ENCODE measurements at places on chromosomes 2 and 18. TPM values are rescaled to one million over a fixed set of nuclear protein-coding genes. Genes with fewer than 3 reads are reported as not detected.

FSIP2 gene
- total RNA-seq, result 0.11 TPM

MAP3K19 gene
- total RNA-seq, result 3.2 TPM

LYG2 gene
- not detected for total RNA-seq

C2orf80 gene
- not detected for total RNA-seq

HOXD13 gene
- total RNA-seq, result not detected

ZNF385B gene
- 28.9 TPM for total RNA-seq

ATIC gene
- 61.6 TPM for total RNA-seq

CHMP3 gene
- 95.8 TPM for total RNA-seq

HOXD8 gene
- 2.3 TPM for total RNA-seq

- no peak for DNase-seq
These were observed 17.3 kb downstream of the PLCL1 start for GRCh38 chr2:197821550-197822289.

DNA sequence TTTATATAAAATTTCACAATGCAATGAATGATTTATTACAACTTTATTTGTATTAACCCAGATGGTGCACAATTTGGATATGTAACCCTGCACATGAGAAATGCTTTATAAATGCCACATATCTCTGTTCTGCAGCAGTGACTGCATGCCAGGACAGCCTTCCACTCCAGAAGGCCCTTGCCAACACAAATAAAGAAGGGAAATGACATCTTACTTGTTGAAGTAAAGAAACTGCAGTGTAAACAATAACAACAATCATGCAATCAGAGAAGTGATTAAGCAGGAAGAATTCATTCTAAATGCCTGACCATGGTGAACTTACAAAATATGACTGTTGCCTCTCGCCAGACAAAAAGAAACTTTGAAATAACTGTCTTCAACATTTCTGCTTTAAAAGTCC lies 129.9 kb upstream of the CHST9 start:
- no peak for DNase-seq

GRCh38 chr2:53243430-53243829 lies 524.2 kb upstream of the CHAC2 start:
- DNase-seq, result no peak

GRCh38 chr2:122480501-122481243 lies 725.2 kb downstream of the TSN start:
- DNase-seq, result no peak

DNA sequence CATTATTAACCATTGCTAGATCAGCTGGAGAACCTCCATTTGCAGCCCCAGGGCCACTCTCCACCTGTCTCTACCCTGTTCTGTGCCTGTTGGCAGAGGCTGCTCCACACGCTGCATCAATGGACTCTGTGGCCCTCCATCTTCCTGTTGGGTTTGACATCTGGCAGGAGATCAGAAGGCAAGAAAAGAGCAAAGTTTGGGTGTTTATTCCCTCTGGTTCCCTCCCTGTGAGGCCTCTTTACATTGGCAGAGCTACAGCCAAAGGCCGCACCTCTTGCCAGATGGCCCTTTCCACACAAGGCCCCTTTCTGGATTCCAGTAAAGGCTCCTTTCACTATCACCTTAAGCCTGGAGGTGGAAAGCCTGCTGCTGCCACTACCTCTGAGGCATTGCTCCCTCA lies 110.9 kb upstream of the RND3 start:
- no peak for DNase-seq

GRCh38 chr2:176138923-176139660 lies 9.6 kb downstream of the HOXD8 start:
- no peak for DNase-seq

- no peak for DNase-seq
These were observed 97.0 kb upstream of the ATL2 start for GRCh38 chr2:38474021-38474456.

DNA sequence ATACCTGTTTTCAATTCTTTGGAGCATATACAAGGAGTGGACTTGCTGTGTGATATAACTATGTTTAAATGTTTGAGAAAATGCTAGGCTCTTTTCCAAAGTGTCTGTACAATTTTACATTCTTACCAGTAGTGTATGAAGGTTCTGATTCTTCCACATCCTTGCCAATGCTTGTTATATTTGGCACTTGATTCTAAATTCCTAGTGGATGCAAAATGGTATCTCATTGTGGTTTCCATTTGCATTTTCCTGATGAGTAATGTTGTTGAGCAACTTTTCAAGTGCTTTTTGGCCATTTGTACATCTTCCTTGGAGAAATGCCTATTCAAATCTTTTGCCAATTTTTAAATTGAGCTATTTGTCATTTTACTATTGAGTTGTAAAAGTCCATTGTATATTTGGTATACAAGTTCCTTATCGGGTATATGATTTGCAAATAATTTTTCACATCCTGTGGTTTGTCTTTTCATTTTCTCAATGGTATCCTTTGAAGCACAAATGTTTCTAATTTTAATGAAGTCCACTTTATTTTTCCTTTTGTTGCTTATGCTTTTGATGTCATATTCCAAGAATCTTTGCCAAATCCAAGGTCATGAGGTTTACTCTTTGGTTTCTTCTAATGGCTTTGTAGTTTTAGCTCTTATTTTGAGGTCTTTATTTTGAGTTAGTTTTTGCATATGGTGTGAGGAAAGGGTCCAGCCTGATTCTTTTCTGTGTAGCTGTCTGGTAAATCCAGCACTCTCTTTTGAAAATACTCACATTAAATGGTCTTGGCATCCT lies 33.2 kb upstream of the CWC22 start:
- DNase-seq, result no peak

- DNase-seq, result peak; percentile 42
These were observed 47.4 kb upstream of the SLC1A4 start for GRCh38 chr2:64941801-64942200.

All from upper lobe of left lung (tissue), 6 donors.